NCI-H82 (cell line): ENCODE measurements at places on chromosomes 2 and 18.
A peak's percentile ranks its signal among the peaks of the same experiment; 100 is the strongest.

GRCh38 chr18:12518832-12519531 is 111.3 kb downstream of the PRELID3A start:
- peak; percentile 45 for DNase-seq

DNA sequence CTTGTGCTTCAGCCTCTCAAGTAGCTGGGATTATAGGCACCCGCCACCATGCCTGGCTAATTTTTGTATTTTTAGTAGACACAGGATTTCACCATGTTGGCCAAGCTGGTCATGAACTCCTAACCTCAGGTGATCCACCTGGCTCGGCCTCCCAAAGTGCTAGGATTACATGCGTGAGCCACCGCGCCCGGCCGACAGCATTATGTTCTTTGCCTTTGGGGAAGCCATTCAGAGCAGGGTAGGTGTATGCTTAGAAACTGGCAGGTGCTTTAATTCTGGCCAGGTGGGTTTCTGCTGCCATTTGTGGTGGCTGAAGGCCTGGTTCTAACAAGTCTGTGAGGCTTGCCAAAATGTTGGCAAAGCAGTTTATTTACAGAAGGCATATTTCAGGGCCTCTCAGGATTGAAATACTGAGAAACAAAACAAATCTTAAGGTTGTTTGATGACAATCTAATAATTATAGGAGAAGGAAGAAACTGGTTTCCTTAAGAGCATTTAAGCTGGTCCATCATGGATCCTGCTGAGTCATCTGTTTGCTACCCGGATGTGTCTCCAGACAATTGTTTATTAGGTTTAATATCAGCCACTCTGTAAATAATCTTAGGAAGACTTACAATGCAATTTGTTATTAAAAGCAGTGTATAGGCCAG is 16.0 kb downstream of the SLC20A1 start:
- DNase-seq: no peak

- DNase-seq: no peak
Measured at GRCh38 chr18:52657043-52657805, 317.2 kb downstream of the DCC start.

DNA sequence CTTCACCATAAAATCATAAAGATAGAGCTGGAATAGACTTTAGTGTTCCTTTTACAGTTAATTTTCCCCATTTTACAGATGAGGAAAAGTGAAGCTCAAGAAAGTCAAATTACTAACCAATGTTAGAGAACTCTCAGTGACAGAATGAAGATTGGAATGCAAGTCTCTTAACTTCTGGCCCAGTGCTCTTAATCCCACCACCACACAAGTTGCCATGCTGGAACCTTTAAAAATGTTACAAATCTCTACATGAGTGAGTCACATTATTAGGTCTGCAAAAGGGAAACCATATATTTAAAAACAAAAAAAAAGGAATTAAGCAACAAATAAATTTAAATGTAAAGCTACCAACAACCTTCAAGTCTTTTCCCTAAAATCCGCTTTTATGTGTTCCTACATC is 3.5 kb downstream of the NCKAP1 start:
- DNase-seq: no peak

- DNase-seq: no peak
Measured at GRCh38 chr2:29819570-29819969, 101.8 kb downstream of the ALK start.

DNA sequence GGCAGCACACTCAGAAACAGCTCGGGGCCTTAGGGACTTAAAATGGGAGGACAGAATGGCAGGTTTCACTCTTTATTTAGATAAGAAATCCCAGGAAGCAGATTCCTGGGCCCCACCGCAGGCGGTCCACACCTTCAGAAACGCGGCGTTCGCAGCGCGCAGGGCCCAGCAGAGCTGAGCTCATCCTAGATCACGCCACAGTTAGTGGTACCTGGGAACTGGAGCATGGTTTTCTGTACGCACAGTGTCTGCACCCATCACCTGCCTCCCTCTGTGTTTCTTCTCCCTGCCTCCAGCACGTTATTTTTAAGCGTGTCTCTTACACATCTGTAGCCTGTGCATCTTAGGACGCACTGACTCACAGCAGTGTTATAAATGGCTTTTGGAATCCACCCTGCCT is 242.1 kb downstream of the ALPK2 start:
- no peak for DNase-seq

DNA sequence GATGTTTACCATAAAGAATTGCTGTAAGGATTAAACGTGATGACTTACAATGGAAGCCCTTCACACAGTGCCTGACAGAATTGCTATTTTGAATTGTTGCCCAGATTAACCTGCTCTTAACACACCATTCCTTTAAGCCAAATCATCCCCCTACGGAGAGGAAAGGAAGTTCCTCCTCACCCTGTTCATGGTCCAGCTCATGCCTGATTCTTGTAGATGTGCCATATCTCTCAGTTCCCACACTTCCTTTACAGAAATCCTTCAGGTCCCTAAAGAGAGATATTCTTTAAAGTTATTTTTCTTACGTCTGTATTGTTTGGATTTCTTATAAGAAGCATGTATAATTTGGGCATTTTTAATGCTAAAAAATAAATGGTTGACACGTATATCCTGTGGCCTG is 127.5 kb upstream of the DAPL1 start:
- DNase-seq: no peak

- no peak for DNase-seq
Measured at GRCh38 chr18:12369211-12369610, 7.8 kb downstream of the AFG3L2 start.

GRCh38 chr2:105842555-105842954 is 97.8 kb downstream of the NCK2 start:
- DNase-seq: no peak

GRCh38 chr2:190837952-190838361 is 42.7 kb upstream of the GLS start:
- peak; percentile 57 for DNase-seq
